Activated CD4-positive, alpha-beta memory T cell treated with anti-CD3 and anti-CD28 coated beads for 36 hours (primary cell): ENCODE measurements at places on chromosomes 6 and 20.

DNA sequence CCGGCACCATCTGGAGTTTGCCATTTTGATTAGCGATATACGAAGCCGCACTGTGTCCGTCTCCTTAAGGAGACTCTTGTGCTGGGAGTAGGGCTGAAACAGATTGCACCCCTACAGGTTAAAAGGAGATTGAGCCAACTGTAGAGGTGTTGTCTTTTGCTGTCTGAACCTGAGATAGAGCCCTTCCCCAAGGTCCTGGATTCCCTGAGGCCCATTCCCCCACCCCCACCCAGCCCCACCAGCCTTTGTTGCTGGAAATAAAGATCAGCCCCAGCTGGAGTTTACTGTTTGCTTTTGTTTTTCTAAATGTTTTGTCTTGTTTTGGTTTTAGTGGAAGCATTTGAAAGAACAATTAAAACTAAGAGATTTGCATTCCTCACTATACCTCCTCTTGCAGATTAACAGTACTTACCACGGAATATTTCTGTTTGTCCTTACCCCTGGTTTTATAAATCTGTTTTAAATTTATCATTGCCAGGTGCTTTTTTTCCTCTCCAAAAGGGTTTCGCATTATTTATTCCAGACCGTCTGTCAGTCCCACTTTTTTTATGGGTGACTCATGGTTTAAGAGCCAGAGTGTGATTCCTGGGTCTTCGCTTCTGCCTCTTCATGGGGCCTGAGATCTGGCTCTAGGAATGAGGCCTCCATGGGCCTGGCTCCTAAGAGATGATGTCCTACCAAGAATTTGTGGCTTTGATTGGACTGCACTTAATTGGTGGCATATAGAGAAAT lies 169.2 kb downstream of the DTNBP1 start:
- DNase-seq, result no peak

DNA sequence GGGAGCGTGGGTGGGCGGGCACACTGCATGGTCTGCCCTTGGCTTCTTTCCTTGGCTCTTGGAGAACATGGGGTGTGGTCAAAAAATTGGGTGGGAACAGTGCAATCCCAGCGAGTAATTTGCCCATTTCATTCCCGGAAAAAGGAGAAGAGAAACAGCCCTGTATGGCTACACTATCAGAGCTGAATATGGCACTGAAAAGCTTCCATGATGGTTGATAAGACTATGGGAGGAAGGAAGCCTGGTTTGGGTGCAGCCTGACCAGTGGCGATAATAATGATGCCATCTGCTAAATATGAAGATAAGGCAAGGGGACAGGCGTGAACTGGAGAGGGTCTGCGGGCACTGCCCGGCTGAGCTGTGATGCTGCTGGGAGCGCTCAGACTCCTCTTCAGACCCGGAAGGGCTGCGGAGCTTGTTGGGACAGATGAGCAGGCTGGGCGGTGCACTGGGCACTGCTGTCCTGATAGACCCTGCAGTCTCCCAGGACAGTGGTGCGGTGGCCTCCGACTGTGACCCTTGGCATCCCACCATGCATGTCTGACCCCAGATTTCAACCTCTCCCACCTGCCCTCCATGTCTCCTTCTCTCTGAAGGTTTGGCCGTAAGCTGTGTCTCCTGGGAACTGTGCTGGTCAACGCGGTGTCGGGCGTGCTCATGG lies 10.2 kb downstream of the SLC22A1 start:
- no peak for DNase-seq

- no peak for DNase-seq
These were observed 425.0 kb downstream of the COL12A1 start for GRCh38 chr6:74780831-74781230.

GRCh38 chr6:42071881-42072583 lies 21.7 kb downstream of the TAF8 start:
- DNase-seq, result no peak

DNA sequence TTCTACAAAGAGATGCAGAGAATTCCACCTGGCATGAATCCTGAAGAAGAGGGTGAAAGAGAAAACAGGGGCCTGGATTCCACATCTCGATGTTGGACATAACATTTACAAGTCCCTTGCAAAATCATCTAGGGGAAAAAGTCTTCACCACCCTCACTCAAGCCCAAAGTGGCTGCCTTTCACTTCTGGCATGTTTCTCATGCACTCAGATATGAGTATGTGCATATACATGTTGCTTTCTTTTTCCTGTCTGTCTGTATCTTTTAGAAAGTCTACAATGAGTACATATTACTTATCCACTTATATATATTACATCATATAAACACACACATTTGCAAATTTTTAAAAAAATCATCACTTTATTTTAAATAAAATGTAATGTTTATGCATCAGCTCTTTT lies 159.3 kb downstream of the KIF6 start:
- DNase-seq, result no peak

DNA sequence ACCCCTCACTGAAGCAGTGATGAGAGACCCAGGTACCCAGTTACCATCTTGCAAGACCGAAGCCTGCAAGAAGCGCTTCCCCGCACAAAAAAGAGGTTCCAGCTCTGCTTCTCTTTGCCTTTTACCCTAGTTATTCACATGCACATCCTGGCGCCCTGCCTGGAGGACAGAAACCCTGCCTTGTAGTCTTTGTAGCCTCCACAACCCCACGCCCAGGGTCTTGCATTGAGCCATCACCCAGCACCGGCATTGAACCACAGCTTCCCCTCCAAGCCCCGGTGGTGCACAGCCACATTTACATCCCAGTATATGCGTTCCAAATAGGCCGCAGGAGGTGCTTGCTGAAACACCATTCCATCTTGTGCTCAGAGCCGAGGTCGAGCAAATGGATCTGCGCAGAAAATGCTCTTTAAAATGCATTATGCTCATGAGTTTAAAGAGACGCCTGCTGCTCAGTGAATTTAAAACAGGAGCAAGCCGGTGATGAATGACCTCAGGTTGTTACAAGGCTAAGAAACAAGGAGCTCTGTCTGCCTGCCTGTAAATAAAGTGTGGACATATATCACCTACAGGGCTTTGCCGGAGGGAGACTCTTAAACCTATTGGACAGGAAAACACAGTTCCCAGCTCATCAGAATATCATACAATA lies 61.7 kb downstream of the GNAS-AS1 start:
- DNase-seq, result no peak

DNA sequence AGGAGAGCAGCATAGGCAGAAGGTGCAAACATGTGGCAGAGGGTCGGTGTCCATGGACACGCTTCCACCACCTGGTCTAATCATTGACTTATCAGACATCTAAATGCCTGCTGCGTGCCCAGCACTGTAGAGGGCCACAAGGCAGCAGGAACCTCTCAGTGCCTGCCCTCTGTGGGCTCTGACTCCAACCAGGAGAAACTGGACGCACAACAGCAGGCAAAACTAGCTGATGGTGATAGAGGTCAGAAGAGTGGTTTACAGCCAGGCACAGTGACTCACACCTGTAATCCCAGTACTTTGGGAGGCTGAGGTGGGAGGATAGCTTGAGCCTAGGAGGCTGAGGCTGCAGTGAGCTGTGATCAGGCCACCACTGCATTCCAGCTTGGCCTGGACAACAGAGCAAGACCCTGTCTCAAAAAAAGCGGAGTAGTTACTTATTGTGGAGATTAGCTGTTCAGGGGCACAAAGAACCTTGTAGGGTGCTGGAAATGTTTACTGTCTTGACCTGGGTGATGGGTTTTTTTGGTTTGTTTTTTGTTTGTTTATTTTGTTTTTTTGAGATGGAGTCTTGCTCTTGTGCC lies 46.5 kb downstream of the PPARD start:
- DNase-seq, result no peak

DNA sequence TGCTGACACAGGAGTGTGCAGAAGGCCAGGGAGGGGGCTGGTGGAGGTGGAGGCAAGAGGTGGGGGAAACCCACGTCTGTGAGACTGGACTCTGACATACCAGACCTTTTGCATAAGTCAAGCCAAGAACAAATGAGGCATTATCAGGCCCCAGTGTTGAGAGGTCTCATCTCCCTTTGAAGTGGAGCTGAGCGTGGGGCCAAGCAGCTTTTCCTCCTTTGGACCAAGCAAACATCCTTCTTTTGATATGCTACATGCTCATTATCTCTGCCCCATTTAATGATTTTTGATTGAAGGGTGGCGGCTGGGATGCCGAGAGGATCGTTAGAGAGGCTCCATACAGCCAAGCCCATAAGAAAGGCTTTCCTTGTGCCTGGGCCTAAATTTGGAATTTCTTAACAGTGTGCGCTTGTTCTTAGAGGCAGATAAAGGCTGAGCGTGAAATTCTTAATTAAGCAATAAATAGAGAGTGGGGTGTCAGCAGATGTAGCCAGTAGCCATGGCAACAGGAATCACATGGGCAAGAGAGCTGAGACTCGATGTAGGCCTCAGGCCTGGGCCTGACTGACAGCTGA lies 244.5 kb downstream of the PKHD1 start:
- no peak for DNase-seq

DNA sequence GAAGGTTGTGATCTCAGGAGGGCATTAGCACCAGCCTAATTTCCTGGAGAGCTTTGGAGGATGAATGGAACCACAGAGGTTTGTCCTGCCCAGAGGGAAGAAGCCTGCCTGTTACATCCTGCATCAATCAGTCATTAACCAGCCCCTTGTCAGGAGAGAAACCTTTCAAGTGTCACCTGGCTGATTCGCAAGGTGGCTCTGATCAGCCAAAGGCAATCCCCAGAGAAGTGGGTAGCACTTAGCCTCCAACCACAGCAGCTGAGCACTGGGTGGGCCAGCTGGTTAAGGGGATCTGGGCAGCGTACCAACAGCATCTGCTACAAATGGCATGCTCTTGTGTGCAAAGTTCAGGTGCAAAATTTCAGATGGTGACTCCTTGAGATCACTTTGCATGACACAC lies 26.9 kb downstream of the ANKEF1 start:
- DNase-seq, result no peak

GRCh38 chr20:41632896-41633295 lies 14.7 kb upstream of the CHD6 start:
- no peak for DNase-seq

DNA sequence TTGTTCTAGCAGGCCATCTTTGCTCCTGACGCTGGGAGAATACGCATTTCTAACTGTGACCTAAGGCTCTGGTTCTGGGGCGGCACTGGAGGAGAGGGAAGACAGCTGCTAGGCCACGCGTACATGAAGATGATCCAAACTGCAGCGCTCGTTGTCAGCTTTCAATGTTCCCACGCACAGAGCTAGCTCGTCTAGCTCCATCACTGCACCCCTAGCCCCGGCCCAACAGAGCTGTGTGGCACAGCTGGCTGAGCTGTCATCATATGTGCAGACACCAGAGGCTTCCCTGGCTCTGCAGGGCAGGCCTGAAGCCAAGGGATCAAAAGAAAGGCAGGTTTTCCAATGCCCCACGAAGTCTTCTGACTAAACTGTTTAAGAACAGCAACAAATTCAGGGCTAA lies 124.7 kb downstream of the IRF4 start:
- no peak for DNase-seq

DNA sequence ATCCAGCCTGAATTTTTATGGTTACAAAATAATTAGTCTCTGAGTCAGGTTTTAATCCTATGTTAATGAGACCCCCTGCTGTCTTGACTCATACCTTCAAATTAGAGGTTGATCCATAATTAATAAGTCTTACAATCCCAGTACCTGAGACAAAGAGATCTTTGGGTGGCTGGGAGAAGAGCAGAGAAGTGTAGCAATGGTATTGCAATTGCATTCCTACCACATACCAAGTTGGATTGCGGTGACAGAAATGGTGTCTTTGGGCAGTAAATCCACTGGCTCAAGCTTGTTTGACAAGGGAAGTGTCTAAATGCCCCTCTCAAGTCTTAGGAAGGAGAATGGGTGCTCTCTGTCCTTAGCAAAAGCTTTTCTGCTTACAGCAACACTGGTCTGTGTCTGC lies 150.4 kb downstream of the BTBD3 start:
- DNase-seq, result no peak

DNA sequence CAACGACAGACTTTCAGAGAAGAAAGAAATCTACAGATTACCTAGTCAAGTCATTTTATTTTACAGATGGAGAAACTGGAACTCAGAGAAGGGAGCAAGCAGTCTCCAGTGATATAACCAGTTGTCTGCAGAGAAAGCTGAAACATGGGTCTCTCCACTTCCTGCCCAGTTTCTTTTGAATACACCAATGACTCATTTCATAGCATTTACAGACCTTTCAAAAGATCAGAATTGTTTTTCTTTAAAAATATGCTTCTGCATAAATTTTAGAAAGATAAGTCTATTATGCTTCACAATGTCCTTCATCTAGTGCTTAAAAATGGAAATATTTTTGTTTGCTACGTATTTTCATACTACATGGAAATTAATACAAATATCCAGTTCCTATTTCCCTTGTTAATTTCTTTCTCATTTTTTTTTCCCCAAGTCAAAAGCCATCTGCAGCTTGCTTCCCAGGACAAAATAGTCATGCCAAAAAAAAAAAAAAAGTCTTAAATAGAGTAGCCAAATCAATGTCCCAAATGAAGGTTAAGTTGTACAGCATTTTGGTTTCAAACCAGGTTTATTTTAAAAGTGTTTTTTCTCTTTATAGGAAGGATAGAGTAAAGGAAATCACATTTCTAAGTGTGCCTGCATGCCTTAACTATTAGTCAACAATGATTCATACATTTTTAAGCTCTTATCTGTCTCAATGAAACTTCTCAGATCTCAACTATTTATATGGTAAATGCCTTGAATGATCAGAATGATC lies 36.9 kb downstream of the ARHGAP18 start:
- DNase-seq, result no peak

GRCh38 chr6:170368544-170368943 lies 62.0 kb downstream of the FAM120B start:
- DNase-seq, result no peak

DNA sequence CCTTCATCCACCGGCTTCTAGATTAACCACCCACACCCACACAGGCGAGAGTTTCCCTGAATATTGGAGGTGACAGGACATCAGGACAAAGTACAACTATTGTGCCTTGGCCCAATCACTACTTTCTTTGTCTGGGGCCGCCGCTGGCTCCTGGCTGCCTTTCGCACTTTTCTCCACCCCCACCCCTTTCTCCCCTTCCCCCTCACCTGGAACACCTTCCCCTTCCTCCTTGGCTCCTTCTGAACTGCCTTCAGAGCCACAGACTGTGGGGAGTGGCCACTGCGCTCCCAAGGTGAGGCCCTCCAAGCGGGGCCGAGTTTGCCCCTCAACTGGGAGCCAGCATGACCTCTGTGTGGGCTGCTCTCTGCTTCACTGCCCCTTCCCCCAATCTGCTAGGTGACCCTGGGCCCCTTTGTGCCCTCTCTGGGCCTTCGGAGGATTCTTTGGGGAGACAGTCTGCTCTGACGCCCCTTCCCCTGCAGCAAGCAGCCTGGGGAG lies 3.0 kb upstream of the VEGFA start:
- no peak for DNase-seq

- DNase-seq, result no peak
These were observed 125.2 kb downstream of the PTPRK start for GRCh38 chr6:128395188-128395587.

DNA sequence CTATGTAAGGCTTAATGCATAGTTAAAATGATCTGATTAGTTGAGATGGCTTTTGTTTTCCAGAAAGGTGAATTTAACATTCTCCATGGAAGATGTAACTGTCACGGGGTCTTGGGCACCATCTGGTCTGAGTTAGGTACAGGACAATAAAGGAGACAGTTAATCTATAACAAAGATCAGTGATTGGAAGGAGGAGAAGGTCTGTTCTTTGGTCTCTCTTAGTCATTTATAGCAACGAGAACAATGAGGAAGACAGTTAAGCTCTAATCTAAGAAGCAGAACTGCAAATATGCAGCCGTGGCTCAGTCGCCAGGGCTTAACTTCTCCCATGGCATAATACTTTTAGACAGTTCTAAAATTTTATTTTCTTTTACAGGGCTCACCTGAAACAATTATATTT lies 405.5 kb upstream of the SULF2 start:
- no peak for DNase-seq

GRCh38 chr6:53048431-53049195 lies 16.6 kb upstream of the FBXO9 start:
- DNase-seq, result no peak
